ENCODE measurements at places on chromosomes 7 and 10.

- DNase-seq: no peak
Observed at GRCh38 chr7:55963584-55964168, 709 bp upstream of the NIPSNAP2 start.

DNA sequence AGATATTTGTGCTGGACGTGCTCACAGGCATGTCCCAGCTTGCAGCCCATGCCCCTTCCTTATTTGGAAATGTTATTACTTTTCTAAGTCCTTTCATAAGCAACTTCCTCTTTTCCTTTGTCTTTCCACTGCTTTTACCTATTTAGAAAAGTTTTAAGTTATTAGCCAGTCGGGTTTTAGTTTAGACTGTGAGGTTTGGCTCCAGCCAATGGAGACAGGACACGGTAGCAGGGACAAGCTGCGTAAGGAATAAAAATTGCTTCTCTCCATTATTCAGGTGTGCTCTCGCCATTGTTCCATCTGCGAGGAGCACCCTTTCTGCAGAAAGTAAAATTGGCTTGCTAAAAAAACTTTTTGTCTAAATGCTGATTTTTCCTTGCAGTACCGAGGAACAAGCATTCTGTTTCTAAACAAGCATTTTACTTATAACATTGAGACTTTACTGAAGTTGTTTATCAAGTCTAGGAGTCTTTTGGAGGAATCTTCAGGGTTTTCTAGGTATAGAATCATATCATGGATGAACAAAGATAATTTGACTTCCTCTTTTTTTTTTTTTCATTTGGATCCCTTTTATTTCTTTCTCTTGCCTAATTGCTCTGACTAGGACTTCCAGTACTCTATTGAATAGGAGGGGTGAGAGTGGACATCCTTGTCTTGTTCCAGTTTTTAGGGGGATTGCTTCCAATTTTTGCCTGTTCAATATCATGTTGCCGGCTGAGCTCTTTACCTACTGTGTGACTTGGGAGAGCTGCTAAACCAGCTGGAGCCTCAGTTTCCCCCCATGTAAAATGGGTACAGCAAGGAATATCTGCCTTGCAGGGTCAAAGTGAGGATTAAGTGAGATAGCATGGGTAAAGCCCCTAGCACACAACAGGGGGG, 63.8 kb downstream of the ALOX5 start:
- DNase-seq: no peak

DNA sequence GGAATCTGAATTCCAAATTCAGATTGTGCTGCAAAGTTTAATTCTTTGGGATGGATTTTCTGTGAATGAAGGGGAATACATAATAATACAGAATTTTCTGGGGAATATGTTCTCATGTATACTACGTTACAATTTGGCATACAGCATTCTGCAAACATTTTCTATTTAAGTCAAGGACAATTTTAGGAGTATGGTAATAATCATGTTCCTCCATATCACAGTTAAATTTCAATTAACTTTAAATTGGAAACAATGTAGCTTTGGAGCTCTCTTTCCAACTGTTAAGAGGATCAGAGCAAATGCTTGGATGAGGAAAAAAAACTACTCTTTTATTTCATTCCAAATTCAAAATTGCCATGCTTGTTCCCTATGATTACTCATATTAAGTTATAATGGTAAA, 217.5 kb downstream of the JAZF1 start:
- no peak for DNase-seq

DNA sequence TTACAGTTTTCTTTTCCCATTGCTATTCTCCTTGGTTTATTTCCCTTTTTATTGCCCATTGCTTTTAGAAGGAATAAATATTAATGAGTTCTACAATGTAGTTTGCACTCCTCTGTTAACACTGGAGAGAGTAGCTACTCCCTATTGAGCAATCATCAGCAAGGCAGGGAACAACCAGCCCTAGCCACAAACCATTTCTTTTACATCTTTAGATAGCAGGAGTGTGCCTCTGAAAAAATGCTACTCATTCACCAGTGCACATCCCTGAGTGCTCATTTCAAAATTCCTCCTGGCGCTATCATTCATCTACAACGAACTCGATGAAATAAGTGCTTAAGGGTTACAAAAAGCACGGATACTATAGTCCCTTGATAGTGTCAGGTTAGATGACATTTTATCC, 252.9 kb downstream of the THSD7A start:
- DNase-seq: no peak
